ENCODE measurements at places on chromosomes 16 and 17. TPM values are rescaled to one million over a fixed set of nuclear protein-coding genes. Genes with fewer than 3 reads are reported as not detected.

GRCh38 chr17:76532072-76532651, 5.3 kb downstream of the CYGB start:
- no peaks in the 10 kb centered on the region for H3K4me1 ChIP-seq
- H3K27me3 ChIP-seq: no peaks in the 10 kb centered on the region
- no peak overlapping the region for H3K4me3 ChIP-seq
- H3K27ac ChIP-seq: no peak overlapping the region
- DNase-seq: no peak
- no peaks in the 10 kb centered on the region for H3K36me3 ChIP-seq

DNA sequence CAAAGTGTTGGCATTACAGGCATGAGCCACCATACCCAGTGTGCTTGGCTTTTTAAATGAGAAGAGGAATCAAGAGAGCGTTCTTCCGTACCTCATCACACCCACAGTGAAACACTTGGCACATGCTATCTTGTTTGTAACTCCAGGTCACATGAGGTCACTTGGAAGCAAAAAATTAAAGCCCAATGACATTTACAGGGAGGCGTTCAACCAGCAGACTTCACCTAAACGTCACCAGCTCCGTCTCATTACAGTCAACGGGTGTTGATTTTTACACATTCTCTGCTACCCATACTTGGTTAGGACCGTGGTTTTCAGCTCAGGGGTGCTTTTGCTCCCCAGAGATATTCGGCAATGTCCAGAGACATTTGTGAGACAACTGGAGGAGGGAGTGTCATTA, 127.0 kb downstream of the XYLT1 start:
- H3K27me3 ChIP-seq: no peaks in the 10 kb centered on the region
- H3K4me3 ChIP-seq: no peak overlapping the region
- DNase-seq: no peak
- H3K27ac ChIP-seq: no peak overlapping the region
- H3K36me3 ChIP-seq: no peaks in the 10 kb centered on the region

GRCh38 chr16:48958681-48959080, 323.0 kb downstream of the CBLN1 start:
- no peaks in the 10 kb centered on the region for H3K36me3 ChIP-seq
- no peak overlapping the region for H3K4me3 ChIP-seq

DNA sequence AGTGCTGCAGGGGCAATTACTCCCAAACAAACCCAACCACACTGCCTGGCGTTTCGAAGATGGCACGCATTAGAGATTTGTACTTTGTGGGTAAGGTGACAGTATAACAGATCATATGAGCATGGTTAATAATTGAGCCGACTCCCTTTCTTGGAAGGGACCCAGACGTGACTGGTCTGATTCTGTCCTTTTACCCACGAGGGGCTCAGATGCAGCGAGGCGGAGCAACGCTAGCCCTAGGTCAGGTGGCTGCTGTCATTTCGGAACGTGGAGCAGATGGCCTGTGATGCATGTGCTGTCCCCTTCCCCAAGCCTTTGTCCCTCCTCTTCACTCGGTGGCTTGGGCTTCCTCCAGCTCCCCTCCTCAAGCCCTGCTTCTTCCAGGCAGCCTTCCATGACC, 84.2 kb downstream of the SNX29 start:
- no peaks in the 10 kb centered on the region for H3K27me3 ChIP-seq
- H3K27ac ChIP-seq: no peak overlapping the region
- no peak for DNase-seq
- no peaks in the 10 kb centered on the region for H3K36me3 ChIP-seq

Gene CCL1
- total RNA-seq: not detected

DNA sequence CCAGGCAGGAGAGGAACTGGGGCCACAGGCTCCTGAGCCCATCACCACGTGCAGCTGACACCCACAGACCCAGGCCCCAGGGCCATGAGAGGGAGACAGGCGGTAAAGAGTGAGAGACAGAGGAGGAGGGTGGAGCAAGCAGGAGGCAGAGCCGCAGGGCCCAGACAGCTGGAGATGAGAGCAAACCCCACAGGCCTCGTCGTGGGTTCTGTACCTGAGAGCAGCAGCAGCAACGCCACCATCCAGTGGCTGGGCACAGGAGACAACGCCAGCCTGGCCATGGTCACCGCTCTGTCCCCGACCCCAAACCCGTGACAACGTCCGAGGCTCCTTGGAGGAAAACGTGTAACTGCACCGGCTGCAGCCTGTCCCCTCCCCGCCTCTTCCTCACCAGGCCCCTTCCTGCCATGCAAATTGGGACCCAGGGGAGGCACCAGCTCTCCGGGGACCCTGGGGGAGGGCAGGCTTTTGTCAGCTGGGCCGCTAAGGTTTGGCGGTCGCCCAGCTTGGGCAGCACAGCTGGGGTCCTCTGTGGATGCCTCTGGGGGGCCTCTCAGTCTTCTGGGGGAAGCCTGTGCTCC, at the start of gene CD79B:
Gene CD79B (minus strand): TSS at position 351 of the 581 bp plus-strand sequence. CDS start 70 bp downstream, at position 281.
- no peaks in the 10 kb centered on the region for H3K27me3 ChIP-seq
- no peak for DNase-seq
- H3K4me1 ChIP-seq: no peaks in the 10 kb centered on the region
- no peak within 1 kb of the TSS for H3K27ac ChIP-seq

DNA sequence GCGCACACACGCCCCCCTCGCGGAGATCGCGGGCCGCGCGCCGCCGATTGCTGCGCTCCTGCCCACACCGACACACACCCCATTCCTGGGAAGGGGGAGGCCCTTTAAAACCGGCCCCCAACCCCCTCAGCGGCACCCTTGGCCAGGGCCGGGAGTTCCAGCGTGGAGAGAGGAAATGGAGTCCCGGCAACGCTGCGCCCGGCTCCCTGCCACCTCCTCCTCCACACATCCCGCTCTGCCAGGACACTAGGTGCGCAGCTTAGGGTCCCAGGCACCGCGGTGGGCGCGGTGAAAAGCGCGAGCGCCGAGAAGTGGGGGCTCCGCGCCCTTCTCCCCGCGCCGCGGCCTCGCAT, 397 bp downstream of the CDC42EP4 start:
- H3K27me3 ChIP-seq: no peaks in the 10 kb centered on the region
- H3K27ac ChIP-seq: peak overlapping the region; percentile 98
- H3K4me3 ChIP-seq: peak overlapping the region; percentile 86

GRCh38 chr16:61763013-61763412, 273.2 kb downstream of the CDH8 start:
- DNase-seq: no peak
- H3K27ac ChIP-seq: no peak overlapping the region
- H3K4me3 ChIP-seq: no peak overlapping the region

Gene KRTAP4-5
- total RNA-seq: not detected

GRCh38 chr16:5446623-5447240, 349.1 kb upstream of the EEF2KMT start:
- DNase-seq: no peak
- no peaks in the 10 kb centered on the region for H3K36me3 ChIP-seq
- no peak overlapping the region for H3K4me3 ChIP-seq
- no peak overlapping the region for H3K27ac ChIP-seq
- H3K27me3 ChIP-seq: no peaks in the 10 kb centered on the region

DNA sequence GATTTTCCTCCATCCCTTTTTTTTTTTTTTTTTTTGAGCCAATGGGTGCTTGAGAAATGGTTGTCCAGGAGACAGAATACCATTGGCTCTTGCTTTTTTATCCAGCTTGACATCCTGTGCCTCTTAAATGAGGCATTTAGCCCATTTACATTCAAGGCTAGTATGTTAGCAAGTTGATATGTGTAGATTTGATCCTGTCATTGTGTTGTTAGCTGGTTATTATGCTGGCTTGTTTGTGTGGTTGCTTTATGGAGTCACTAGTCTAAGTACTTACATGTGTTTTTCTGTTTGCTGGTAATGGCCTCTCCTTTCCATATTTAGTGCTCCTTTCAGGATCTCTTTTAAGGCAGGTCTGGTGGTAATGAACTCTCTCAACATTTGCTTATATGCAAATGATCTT, 14.1 kb upstream of the SLFN11 start:
- H3K27ac ChIP-seq: no peak overlapping the region
- DNase-seq: no peak
- no peaks in the 10 kb centered on the region for H3K27me3 ChIP-seq
- no peaks in the 10 kb centered on the region for H3K36me3 ChIP-seq
- no peaks in the 10 kb centered on the region for H3K4me1 ChIP-seq

DNA sequence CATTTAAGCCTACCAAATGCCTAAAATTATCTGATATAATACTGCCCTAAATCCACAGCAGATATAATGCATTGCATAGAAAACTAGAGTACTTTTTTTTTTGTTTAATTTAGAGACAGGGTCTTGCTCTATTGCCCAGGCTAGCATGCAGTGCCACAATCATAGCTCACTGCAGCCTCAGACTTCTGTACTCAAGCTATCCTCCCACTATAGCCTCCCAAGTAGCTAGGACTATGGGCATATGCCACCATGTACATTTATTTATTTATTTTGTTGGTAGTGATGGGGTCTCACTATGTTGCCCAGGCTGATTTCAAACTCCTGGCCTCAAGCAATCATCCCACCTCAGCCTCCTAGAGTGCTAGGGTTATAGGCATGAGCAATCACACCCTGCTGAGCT, 20.0 kb downstream of the BRCA1 start:
- H3K27me3 ChIP-seq: no peaks in the 10 kb centered on the region
- no peaks in the 10 kb centered on the region for H3K4me1 ChIP-seq
- H3K36me3 ChIP-seq: no peaks in the 10 kb centered on the region
- no peak for DNase-seq
- H3K27ac ChIP-seq: no peak overlapping the region
- H3K4me3 ChIP-seq: no peak overlapping the region

Gene TBCD
- 28.7 TPM for total RNA-seq

DNA sequence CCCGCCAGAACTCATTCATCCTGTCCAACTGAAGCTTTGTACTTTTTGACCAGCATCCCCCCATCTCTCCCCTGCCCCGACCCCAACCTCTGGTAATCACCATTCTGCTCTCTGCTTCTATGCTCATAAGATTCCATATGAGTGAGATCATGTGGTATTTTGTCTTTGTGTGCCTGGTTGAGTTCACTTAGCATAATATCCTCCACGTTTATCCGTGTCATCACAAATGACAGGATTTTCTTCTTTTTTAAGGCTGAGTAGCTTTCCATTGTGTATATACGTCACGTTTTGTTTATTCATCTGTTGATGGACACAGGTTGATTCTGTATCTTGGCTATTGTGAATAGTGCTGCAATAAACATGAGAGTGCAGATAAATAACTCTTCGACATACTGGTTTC, 278.9 kb downstream of the SNX29 start:
- H3K4me3 ChIP-seq: no peak overlapping the region
- H3K27ac ChIP-seq: no peak overlapping the region
- H3K36me3 ChIP-seq: no peaks in the 10 kb centered on the region
- no peaks in the 10 kb centered on the region for H3K4me1 ChIP-seq

DNA sequence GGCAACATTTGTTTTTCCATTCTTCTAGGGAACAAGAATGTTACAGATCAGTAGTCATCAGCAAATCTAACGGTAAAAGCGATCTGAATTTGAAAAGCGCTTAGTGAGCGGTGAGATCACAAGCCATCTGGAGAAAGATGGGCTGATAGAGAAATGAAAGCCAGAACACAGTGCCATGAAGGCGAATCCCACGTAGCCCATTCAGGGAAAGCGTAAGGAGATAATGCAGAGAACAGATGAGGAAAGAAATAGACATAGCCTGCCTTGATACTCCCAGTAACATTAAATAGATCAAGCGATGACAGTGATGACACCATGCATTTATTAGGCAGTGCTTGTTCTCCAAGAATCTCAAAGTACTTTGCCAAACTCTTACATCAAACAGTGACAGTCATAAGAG, 183.1 kb upstream of the PSMD7 start:
- H3K27me3 ChIP-seq: no peaks in the 10 kb centered on the region
- H3K36me3 ChIP-seq: no peaks in the 10 kb centered on the region
- DNase-seq: no peak

DNA sequence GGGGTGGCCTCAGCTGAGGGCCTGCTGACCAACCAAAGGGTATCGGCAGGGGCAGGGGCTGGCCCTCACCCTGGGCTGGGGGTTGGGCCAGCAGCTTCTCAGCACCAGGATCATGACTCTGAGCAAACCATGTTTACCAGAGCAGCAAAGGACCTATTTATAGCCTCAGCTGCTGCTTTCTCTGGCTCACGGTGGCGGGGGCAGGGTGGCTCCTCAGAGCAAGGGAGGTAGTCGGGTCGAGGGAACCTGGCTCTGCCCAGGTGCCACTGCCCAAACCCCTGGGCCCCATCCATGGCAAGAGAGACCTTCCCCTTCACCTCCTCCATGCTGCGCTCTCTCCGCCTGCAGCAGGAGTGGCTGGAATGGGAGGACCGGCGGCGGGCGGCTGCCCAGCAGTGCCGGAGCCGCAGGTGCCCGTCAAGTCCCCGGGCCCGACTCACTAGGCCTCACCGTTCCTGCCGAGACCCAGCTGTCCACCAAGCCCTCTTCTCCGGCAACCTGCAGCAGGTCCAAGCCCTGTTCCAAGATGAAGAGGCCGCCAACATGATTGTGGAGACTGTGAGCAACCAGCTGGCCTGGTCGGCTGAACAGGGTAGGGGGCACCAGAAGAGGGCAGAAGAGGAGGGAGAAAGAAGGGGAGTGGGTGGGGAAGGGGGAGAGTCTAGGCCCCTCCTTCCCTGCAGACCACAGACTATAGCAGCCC, at the start of gene ASB16:
Gene ASB16 (plus strand): TSS at position 206 of the 703 bp plus-strand sequence. CDS start 86 bp downstream, at position 292.
- peak within 1 kb of the TSS; percentile 39 for H3K4me3 ChIP-seq
- H3K36me3 ChIP-seq: no peaks in the 10 kb centered on the region
- H3K4me1 ChIP-seq: no peaks in the 10 kb centered on the region
- peak; percentile 77 for DNase-seq

- no peak overlapping the region for H3K27ac ChIP-seq
- no peak overlapping the region for H3K4me3 ChIP-seq
- no peaks in the 10 kb centered on the region for H3K4me1 ChIP-seq
- H3K36me3 ChIP-seq: no peaks in the 10 kb centered on the region
- H3K27me3 ChIP-seq: no peaks in the 10 kb centered on the region
Measured at GRCh38 chr16:59552164-59552563, 818.0 kb upstream of the GOT2 start.
